ENCODE measurements at places on chromosomes 16 and 17. TPM values are rescaled to one million over a fixed set of nuclear protein-coding genes. Genes with fewer than 3 reads are reported as not detected.

Gene SLC5A11
- total RNA-seq, result 0.43 TPM

Gene VTN
- 3,028 TPM for total RNA-seq

Gene CD300LG
- total RNA-seq, result 0.73 TPM

Gene CLDN9
- 1.2 TPM for total RNA-seq

Gene IL34
- 0.64 TPM for total RNA-seq

Gene VPS35
- 31.7 TPM for total RNA-seq

Gene CLEC18B
- 0.64 TPM for total RNA-seq

Gene MT4
- total RNA-seq, result not detected

GRCh38 chr17:58402047-58402446 is 15.3 kb downstream of the RNF43 start:
- DNase-seq, result no peak

GRCh38 chr17:17883801-17884200 is 47.0 kb upstream of the SREBF1 start:
- no peak for DNase-seq

DNA sequence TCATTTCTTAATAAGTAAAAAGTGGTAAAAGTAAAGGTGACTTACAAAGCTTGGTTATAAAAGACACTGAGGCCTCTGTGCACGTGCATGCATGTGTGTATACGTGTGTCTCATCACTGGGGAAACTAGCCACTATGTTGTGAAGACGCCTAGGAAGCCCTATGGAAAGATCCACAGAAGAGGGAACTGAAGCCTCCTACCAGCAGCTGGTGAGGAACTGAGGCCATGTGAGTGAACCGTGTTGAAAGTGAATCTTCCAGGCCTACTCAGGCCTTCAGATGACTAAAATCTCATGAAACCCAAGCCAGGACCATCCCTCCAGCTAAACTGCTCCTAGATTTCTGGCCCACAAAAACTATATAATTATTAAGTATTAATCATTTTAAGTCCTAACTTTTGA is 23.7 kb downstream of the PHLPP2 start:
- no peak for DNase-seq

DNA sequence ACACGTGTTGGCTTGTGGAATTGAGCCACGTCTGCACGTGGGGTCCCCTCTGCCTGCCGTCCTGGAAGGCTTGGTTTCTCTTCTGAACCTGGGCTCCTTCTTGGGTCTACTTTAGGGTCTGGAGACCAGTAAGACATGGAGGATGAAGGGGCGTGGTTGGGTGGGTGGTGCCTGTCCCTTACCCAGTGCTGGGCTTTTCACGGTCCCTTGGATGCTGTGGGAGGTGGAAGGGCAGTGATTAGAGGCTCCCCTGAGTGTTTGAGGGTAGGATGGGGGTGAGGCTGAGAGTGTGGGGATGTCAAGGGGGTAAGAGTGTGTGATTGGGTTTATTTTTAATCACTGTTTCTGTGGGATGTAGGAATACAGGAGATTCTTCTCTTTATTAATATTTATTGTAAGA is 38.3 kb downstream of the MGAT5B start:
- no peak for DNase-seq

GRCh38 chr17:7282752-7283321 is 1.3 kb downstream of the SLC2A4 start:
- no peak for DNase-seq

GRCh38 chr16:86971251-86971650 is 345.9 kb downstream of the C16orf95 start:
- no peak for DNase-seq

GRCh38 chr16:66469291-66469946 is 42.3 kb downstream of the BEAN1 start:
- no peak for DNase-seq

GRCh38 chr16:25014500-25015147 is 545 bp downstream of the ARHGAP17 start:
- peak; percentile 78 for DNase-seq

- no peak for DNase-seq
Measured at GRCh38 chr17:50464736-50465135, 3.9 kb downstream of the CHAD start.

DNA sequence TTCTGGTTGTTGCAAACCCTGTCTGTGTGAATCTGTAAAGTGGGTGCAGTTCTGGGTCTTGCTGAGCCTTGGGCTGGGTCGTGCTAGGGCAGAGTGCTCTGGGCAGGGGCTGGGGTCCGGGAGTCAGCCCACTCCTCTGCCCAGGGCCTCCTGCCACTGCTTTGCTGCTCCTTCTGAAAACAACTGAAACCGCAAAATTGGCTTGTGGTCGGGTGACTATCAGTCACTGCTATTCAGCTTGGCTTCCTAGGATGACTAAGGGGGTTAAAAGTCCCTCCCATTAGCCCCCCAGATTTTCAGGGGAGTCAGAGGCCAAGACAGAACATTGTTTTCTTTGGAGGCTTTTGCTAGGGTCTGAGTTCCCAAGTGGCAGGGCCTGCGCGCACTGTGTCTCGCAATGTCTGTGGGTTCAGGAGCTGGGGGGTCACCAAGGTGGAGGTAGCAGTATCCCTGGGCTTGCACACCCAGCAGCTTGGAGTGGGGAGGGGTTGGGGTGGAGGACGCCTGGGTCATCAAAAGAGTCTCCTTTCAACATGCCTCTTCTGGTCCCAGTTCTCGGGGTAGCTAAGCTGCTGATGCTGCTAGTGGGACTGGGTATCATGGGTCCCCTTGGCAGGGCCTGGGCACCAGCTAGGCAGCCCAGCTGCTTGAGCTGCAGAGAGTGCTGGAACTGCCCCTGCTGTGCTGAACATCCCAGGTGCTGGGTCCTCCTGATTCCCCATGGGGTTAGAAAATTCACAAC is 13.5 kb upstream of the TBX21 start:
- no peak for DNase-seq

GRCh38 chr17:14582996-14583395 is 282.1 kb downstream of the HS3ST3B1 start:
- no peak for DNase-seq

GRCh38 chr16:67780847-67781564 is 25.4 kb downstream of the RANBP10 start:
- DNase-seq, result no peak

GRCh38 chr16:51045186-51045585 is 105.9 kb downstream of the SALL1 start:
- no peak for DNase-seq

DNA sequence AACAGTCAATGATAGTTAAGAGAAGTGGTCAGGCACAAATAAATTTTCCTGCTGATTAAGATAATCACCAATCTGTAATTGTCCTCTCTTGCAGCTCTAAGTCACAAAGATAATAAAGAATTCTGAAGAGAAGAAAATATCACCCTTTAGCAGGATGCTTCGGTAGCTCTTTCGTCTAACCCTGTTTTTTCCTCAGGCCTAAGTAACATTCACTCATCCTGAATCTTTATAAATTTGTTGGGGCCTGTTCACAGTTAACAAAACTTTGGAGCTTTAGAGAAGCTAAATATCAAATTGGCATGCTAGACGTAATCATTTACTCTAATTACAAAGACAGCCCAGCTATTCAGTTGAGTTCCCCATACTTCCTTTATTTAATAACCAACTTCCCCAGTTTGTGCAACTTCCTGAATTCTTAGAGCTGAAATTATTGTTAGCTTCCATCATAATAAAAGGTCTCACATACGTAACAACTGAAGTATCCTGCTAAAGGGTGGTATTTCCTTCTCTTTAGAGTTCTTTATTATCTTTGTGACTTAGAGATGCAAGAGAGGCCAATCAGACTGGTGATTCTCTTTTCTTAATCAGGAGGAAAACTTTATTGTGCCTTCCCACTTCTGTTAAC is 118.6 kb downstream of the TANGO6 start:
- no peak for DNase-seq
